ENCODE measurements at places on chromosomes 2 and 18.

GRCh38 chr18:55073834-55074233 is 114.6 kb upstream of the CCDC68 start:
- DNase-seq = no peak

- no peak for DNase-seq
Measured at GRCh38 chr2:36561237-36561944, 36.6 kb downstream of the FEZ2 start.

GRCh38 chr2:26970244-26970927 is at the start of gene MAPRE3:
TSS of gene MAPRE3 (plus strand) at chr2:26970637. CDS start at chr2:27022219, 51,582 bp downstream.
- peak; percentile 80 for DNase-seq

DNA sequence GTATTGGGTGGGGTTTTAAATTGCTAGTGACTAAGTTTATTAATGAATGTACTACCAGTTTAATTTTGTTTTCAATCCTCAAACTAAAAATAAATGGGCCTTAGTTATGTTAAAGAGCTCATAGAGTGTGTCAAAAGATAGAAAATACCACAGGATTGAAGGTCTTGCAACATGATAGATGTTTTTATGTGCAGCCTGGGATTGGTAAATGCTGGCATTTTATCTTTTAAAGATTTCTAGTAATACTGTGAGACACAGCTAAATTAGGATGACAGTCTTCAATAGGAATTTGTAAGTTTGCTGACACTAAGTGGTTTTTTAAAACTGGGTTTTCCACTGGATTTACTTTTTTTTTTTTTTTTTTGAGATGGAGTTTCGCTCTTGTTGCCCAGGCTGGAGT is 122.3 kb downstream of the HAUS1 start:
- DNase-seq = no peak

DNA sequence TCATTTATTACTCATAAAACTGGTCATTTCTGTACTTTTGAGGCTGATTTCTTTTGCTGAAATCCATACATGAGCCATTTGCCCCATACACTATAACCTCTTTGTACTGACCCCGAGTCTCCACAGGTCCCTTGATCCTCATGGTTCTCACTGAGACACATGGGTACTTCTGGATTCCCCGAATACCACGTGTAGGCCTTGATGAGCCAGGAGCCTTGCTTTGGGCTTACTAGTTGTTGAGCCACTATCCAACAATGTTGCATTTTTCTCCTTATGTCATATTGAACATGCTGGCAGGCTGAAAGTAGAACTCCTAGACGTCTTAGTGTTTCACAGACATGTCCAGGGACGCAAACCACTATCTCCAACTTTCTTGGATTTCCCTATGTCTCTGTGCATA is 2.4 kb upstream of the FBXO11 start:
- DNase-seq = no peak

Measured in stimulated activated naive CD8-positive, alpha-beta T cell treated with anti-CD3 and anti-CD28 coated beads, Interleukin-15, amount 100 ng/mL, for 72 hours (primary cell).